CD4-positive, CD25-positive, alpha-beta regulatory T cell (primary cell): ENCODE measurements at places on chromosomes 1 and 21.

DNA sequence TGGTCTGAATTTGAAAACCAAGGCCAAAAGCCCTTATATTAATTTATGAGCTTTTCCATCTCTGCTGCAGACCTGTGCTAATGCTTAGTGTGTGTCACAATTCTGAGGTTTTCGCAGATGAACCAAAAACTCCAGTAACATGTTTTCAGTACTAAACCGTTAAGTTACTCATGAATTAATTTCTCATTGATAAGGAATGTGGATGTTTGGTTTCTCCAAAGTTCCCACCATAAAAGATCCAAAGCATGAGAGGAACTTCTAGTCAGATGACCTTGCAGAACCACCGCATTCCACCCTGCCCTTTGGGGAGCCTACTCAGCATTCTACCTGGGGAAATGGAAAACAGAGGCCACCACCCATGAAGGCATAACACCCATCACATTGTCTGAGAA lies 7.5 kb upstream of the LEPR start:
- DNase-seq, result no peak

- no peak for DNase-seq
Measured at GRCh38 chr1:88237058-88237457, 447.0 kb upstream of the PKN2 start.

DNA sequence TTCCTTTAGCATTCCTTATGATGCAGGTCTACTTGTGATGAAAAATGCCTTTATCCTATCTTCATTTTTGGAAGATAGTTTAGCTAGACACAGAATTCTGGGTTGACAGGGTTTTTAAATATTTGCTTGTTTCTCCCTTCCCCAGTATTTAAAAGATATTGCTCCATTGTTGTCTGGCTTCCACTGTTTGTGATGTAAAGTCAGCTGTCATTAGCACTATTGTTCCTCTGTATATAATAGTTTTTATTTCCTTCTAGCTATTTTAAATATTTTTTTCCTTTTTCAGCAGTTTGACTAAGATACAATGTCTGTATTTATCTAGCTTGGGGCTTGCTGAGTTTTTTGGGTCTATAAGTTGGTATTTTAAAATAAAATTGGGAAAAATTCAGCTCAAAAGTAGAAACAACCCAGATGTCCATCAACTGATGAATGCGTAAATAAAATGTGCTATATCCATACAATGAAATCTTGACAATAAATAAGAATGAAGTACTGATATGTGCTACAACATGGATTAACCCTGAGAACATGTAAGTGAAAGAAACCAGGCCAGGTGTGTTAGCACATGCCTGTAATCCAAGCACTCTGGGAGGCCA lies 11.2 kb downstream of the IFT25 start:
- DNase-seq, result no peak

- DNase-seq, result no peak
Measured at GRCh38 chr1:75795703-75796193, 934 bp upstream of the MSH4 start.

GRCh38 chr21:45183852-45184251 lies 103.8 kb downstream of the POFUT2 start:
- DNase-seq, result no peak

- DNase-seq, result no peak
Measured at GRCh38 chr1:214135886-214136285, 145.1 kb upstream of the SMYD2 start.

DNA sequence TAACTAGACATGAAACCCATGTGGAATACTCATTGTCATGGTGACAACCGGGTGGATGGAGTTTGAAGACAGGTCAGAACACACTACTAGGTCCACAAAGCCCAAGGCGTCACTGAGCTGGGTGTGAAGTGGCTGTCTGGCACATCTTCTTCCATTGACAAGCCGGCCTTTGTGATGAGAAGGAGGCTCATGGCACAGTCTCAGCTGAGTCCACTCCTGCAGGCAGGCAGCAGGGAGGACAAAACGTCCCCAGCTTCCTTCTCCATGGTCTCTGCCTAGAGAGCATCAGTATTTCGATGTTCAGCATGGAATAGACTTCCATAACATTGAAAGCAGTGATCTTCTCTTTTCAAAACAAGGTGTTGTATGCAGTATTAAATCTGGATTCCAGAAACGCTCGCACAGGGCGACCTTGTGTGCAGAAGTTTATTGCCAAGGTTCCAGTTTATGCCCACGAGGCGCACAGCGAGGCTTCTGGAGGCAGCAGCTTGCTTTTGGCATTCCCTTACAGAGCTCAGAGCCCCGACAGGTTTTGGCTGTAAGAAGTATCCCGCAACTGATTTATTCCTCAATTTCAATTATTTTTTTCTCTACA lies 104.2 kb downstream of the SIM2 start:
- no peak for DNase-seq
